ENCODE measurements at places on chromosomes 5 and 9. TPM values are rescaled to one million over a fixed set of nuclear protein-coding genes. Genes with fewer than 3 reads are reported as not detected.

DNA sequence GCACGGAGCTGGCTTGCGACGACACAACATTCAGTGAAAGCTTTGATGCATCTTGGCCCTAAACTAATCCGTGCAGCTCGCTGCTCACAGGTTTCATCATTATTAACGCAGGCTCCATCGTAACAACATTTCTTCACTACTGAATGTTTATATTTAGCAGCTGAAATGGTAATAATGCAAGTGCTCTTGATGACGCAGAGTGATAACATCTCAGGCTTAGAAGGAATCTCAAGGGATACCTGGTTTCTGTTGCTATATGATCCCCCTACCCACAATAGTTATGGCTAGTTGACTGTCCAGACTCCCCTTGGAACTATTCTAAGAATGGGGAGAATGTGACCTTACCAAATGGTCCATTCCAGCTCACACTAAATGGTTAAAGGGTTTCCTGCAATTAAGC lies 36.2 kb downstream of the C5 start:
- no peak for DNase-seq

- no peak for DNase-seq
Observed at GRCh38 chr9:114314256-114314867, 8.5 kb upstream of the ORM1 start.

- DNase-seq, result no peak
Observed at GRCh38 chr5:136073714-136074529, 45.1 kb downstream of the TGFBI start.

DNA sequence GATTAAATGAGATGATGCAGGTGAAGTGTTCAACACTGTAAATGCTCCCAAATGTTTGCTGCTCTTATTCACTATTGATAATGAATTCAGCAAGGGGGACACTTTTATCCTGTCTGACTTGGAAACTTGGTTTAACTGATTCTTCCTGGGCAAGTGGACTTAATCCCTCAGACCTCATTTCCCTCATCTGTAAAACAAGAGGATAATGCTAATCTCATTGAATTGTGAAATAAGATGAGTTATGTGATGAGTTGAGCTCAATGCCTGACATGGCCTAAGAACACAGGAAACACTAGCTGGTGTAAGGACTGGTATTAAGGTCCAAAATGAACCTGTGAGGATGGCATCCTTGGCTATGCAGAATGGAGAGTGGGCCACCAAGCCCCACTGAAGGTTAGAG lies 23.3 kb downstream of the TNFSF15 start:
- no peak for DNase-seq

GRCh38 chr9:69223605-69224004 lies 49.5 kb downstream of the TJP2 start:
- no peak for DNase-seq

Gene CNTRL
- total RNA-seq, result 81.0 TPM

Gene PCDHA10
- not detected for total RNA-seq

Gene PCDHGA6
- total RNA-seq, result 0.29 TPM
